Activated CD4-positive, alpha-beta memory T cell treated with anti-CD3 and anti-CD28 coated beads, Interleukin-2, amount 10 ng/mL, durations not matched to agents 7 days and 5 days (primary cell): ENCODE measurements at places on chromosomes 1 and 21. TPM values are rescaled to one million over a fixed set of nuclear protein-coding genes. Genes with fewer than 3 reads are reported as not detected.

DNA sequence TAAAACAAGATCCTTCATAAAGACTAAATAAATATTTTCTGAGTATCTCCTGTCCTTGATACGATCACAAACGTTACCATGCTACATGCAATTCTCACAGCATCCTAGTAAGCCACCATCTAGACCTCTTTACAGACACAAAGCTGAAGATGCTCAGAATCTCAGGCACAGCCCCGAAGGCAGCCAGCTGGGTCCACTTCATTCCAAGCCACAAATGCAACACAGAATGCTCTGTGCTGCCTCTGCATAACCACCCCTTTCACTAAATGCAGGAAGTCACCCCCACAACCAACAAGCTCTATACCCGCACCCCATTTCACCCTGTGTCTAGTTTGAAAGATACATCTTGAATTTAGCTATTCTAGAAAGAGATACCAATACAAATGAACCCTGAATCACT, 12.9 kb downstream of the RCAN1 start:
- H3K27ac ChIP-seq: no peak overlapping the region
- DNase-seq: no peak
- no peak overlapping the region for H3K4me3 ChIP-seq
- no peaks in the 10 kb centered on the region for H3K4me1 ChIP-seq
- H3K36me3 ChIP-seq: no peaks in the 10 kb centered on the region

DNA sequence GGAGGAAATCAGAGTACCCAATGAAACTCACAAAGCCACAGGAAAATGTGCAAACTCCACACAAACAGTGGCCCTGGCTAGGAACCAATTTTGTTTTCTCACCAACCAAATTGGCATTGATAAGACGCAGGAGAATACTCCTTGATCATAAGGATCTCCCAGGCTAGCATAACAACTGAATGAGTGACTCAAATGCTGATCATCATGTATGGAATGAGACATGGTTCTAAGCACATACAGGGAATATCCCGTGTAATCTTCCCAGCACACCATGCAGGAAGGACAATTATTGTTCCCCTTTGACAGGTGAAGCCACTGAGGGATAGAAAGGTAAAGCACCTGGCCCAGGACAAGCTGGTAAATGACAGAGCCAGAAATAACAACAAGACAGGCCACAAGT, 180.0 kb upstream of the DUSP10 start:
- H3K4me3 ChIP-seq: no peak overlapping the region
- H3K27me3 ChIP-seq: no peaks in the 10 kb centered on the region
- no peak for DNase-seq
- no peak overlapping the region for H3K27ac ChIP-seq
- no peaks in the 10 kb centered on the region for H3K36me3 ChIP-seq

- H3K4me1 ChIP-seq: no peaks in the 10 kb centered on the region
- H3K4me3 ChIP-seq: no peak overlapping the region
- H3K27ac ChIP-seq: no peak overlapping the region
- H3K36me3 ChIP-seq: peaks cover 1% of the 10 kb centered on the region
Measured at GRCh38 chr1:111559736-111560279, 56.4 kb upstream of the ADORA3 start.

Gene KRTAP6-3
- total RNA-seq: not detected

GRCh38 chr1:227223171-227223806, 95.0 kb downstream of the CDC42BPA start:
- DNase-seq: no peak
- H3K4me3 ChIP-seq: no peak overlapping the region
- H3K4me1 ChIP-seq: no peaks in the 10 kb centered on the region
- H3K27me3 ChIP-seq: peaks cover 21% of the 10 kb centered on the region
- H3K36me3 ChIP-seq: no peaks in the 10 kb centered on the region

Gene LENEP
- total RNA-seq: 0.35 TPM

Gene IKBKE
- total RNA-seq: 63.6 TPM
